Activated naive CD4-positive, alpha-beta T cell treated with anti-CD3 and anti-CD28 coated beads, Interleukin-2, amount 50 U/mL, for 16 hours (primary cell): ENCODE measurements at places on chromosomes 6 and 20.

DNA sequence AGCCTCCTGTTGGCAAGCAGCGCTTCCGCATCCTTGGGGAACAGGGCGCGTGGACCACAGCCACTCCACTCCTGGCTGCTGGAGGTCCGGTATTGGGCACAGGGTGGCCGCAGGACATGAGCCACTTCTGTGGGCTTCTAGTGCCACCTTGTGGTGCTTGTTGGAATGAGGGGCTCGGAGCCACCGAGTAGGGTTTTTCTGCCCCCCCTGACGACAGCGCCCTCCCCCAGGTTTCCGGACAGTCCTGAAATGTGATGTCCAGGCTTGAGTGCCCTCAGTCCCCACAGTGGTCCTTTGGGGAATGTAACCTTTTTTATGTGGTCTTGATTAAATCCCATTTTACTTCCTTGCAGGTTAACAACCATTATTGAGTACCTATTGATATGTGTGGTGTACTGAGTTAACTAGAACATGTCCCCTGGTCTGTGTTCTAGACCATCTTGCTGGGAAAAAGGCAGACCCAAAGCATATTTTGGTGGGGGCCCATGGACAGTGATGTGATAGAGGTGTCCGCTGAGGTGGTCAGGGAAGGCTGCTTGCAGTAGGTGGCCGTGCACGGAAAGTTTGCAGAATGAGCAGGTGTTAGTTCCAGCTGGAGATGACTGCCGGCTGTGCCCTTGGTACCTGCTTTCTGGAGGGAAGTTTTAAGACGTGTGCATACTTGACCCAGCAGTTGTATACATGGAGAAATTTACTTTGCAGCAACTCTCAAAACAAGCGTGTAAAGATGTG lies 70.0 kb downstream of the PTPN1 start:
- peak; percentile 55 for DNase-seq

- no peak for DNase-seq
Observed at GRCh38 chr20:55394592-55394991, 610.7 kb downstream of the CBLN4 start.

GRCh38 chr6:21039926-21040325 lies 505.7 kb downstream of the CDKAL1 start:
- DNase-seq = no peak

DNA sequence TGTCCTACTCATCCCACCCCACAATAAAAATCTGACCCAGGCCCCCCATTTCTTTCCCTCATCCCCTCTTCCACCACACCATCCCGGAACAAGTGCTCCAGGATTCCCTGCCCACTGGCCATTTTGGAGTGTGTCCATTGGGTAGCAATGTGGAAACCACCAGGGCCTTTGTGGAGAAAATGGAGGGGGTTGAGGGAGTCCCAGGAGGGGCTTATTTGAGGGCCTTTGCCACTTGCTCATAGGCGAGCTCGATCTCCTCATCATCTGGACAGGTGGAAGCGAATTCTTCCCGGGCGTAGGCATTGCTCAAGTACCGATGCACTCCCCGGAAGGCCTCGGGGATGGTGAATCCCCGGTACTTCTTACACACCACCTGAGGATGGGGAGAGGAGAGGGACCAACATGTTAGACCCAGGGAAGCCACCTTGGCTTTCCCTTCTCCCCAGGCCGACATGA lies 1.6 kb upstream of the DDAH2 start:
- no peak for DNase-seq

- DNase-seq = no peak
Observed at GRCh38 chr6:159056432-159056831, 11.6 kb upstream of the TAGAP start.

- no peak for DNase-seq
Observed at GRCh38 chr20:49219924-49220831, 962 bp downstream of the DDX27 start.

DNA sequence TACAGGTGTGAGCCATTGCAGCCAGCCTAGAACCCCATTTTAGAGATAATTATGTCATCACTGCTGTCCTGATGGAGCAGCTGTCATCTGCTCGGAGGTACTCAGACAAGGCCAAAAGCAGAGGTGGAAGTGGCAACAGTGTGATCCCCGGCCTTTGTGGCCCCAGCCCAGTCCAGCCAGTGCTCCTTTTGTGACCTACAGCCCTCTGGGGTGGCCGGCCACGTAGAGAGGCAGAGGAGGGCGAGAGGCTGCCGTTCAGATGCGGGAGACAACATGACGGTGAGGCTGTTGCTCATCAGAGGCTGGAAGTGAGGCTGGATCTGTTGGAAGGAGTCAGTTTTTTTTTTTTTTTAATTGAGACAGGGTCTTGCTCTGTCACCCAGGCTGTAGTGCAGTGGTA lies 32.8 kb downstream of the EFCAB8 start:
- DNase-seq = no peak
